CD14-positive monocyte (primary cell): ENCODE measurements at places on chromosomes 12 and 14. TPM values are rescaled to one million over a fixed set of nuclear protein-coding genes. Genes with fewer than 3 reads are reported as not detected.
A peak's percentile ranks its signal among the peaks of the same experiment; 100 is the strongest.

DNA sequence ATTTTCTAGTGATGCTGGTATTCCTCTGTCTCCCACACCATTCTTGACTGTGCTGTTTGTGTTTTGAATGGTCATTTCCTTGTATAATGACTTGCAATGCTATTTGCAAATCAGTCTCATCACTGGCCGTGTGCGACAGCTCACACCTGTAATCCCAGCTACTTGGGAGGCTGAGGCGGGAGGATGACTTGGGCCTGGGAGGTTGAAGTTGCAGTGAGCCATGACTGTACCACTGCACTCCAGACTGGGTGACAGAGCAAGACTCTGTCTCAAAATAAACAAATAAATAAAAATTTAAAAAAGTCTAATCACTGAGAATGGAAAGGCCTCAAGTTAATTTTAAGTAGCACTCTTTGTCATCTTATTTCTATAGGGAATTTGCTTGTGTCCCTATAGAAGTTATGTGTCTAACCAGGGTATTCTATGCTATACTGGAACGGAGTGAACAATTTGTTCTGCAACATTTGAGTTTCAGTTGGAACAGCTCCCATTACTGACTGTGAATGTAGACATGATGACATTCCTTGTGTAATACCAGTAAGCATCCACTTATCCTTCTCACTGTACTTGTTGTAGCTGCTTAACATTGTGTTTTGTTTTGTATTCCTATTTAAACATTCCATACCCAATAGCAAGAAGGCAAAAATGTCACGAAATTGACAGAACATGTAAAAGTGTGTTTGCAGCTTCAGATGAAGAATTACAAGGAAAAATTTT, 126.3 kb downstream of the MGST1 start:
- no peak overlapping the region for H3K27ac ChIP-seq
- H3K4me1 ChIP-seq, result no peaks in the 10 kb centered on the region
- no peaks in the 10 kb centered on the region for H3K27me3 ChIP-seq
- no peaks in the 10 kb centered on the region for H3K36me3 ChIP-seq

The MARS1 gene
- polyA plus RNA-seq, result 107 and 164 TPM in 2 replicates

The ACOT4 gene
- not detected for polyA plus RNA-seq

GRCh38 chr12:17352164-17352563, 737.8 kb downstream of the RERGL start:
- no peaks in the 10 kb centered on the region for H3K36me3 ChIP-seq
- no peak overlapping the region for H3K4me3 ChIP-seq
- DNase-seq, result no peak
- no peaks in the 10 kb centered on the region for H3K27me3 ChIP-seq
- no peak overlapping the region for H3K27ac ChIP-seq

GRCh38 chr12:110230655-110231054, 50.4 kb upstream of the ATP2A2 start:
- H3K27me3 ChIP-seq, result no peaks in the 10 kb centered on the region
- no peak for DNase-seq
- H3K36me3 ChIP-seq, result no peaks in the 10 kb centered on the region
- no peak overlapping the region for H3K4me3 ChIP-seq
- no peak overlapping the region for H3K27ac ChIP-seq
- peaks cover 51% of the 10 kb centered on the region for H3K4me1 ChIP-seq

- no peaks in the 10 kb centered on the region for H3K27me3 ChIP-seq
- H3K4me1 ChIP-seq, result peaks cover 50% of the 10 kb centered on the region
- no peak overlapping the region for H3K27ac ChIP-seq
- DNase-seq, result peak; percentile 19
Measured at GRCh38 chr12:4569261-4569660, 7.3 kb downstream of the DYRK4 start.

GRCh38 chr12:57474430-57474829, 5.2 kb downstream of the ARHGAP9 start:
- no peaks in the 10 kb centered on the region for H3K27me3 ChIP-seq
- H3K4me1 ChIP-seq, result peaks cover 86% of the 10 kb centered on the region
- peaks cover 62% of the 10 kb centered on the region for H3K36me3 ChIP-seq
- H3K27ac ChIP-seq, result peak overlapping the region; percentile 46
- no peak for DNase-seq
- no peak overlapping the region for H3K4me3 ChIP-seq

The PKP2 gene
- polyA plus RNA-seq, result 0.45 and 0.95 TPM in 2 replicates

DNA sequence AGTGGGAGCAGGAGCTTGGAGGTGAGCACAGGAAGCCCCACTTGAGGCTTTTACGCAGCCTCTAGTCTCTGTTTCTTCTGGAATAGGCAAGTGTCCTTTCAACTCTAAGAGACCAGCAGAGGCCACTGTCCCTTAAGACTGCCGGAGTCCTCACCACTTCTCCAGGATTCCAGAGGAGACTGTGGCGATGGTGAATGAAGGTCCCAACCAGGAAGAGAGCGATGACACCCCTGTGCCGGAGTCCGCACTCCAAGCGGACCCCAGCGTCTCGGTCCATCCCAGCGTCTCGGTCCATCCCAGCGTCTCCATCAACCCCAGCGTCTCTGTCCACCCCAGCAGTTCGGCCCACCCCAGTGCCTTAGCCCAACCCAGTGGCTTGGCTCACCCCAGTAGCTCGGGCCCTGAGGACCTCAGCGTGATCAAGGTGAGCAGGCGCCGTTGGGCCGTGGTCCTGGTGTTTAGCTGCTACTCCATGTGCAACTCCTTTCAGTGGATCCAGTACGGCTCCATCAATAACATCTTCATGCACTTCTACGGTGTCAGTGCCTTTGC, 442 bp downstream of the FLVCR2 start:
- no peaks in the 10 kb centered on the region for H3K27me3 ChIP-seq
- peaks cover 42% of the 10 kb centered on the region for H3K4me1 ChIP-seq
- DNase-seq, result no peak
- no peaks in the 10 kb centered on the region for H3K36me3 ChIP-seq
- peak overlapping the region; percentile 56 for H3K4me3 ChIP-seq
- H3K27ac ChIP-seq, result peak overlapping the region; percentile 54

DNA sequence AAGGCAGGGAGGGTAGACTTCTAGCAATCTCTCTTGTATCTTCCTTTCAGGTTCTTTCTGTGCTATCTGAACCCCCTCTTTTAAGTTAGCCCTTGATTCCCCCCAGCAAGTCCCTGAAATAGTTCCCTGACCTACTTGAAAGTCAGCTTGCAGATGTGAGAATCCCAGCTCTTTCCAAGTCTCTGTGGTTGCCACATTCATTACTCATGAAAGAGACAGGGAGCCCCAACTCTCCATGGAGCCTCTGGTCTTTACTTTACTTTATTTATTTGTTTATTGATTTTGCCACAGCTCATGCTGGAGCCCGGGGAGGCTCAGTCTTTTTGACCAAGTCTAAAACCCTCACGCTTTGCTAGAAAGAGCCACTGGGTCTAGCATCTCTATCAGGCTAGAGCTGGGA, 193.6 kb upstream of the FAR2 start:
- DNase-seq, result no peak
- no peaks in the 10 kb centered on the region for H3K27me3 ChIP-seq
- H3K36me3 ChIP-seq, result no peaks in the 10 kb centered on the region
- no peaks in the 10 kb centered on the region for H3K4me1 ChIP-seq
